ENCODE measurements at places on chromosomes 13 and 19.

GRCh38 chr19:16619457-16619856 is 8.5 kb downstream of the MED26 start:
- no peaks in the 10 kb centered on the region for H3K27me3 ChIP-seq
- H3K4me1 ChIP-seq: peaks cover 18% of the 10 kb centered on the region
- no peaks in the 10 kb centered on the region for H3K36me3 ChIP-seq

DNA sequence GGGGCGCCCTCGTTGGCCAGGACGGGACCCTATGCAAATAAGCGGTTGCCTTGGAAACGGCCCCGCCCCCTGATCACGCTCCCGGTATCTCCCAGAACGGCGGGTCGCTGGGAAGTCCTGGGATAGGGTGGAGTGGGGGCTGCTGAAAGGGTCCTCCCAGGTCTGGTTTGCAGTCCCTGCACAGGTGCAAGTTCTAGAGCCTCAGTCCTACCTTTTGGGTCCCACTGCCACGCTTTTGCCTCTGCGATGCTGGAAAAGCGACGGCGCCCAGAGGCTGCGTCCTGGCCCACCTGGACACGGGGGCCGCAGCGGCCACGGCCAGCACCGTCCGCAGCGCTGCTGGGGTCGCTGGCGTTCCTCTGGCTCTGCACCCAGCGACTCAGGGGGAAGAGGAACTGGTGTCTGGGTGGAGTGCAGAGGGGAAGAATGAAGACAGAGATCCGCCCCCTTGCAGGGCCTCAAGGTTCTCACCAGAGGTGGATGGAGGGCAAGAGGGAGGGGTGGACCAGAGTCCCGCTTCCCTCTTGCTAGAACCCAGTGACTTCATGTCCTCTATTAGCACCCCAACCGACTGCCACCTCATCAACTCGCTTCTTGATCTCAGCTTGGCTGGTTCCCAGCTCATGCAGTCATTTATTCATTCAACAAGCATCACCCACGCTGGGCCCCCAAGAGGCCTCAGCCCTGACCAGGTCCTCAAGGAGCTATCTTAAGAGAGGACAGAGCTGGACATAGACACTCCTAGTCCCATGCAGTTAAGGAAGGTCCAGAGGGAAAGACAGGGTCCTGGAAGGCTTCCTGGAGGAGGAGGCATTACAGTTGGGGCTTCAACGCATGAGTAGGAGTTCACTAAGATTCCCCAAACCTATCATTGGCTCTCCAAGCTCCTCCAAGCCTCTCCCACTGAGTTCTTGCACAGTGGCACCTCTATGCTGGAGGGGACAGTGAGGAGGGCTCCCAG is at the start of gene LRRC25:
Gene LRRC25, minus strand, starts transcription at position 381 of the 961 bp plus-strand sequence. CDS start 659 bp downstream, outside the sequence.
- no peak within 1 kb of the TSS for H3K4me3 ChIP-seq
- peaks cover 3% of the 10 kb centered on the region for H3K27me3 ChIP-seq
- H3K36me3 ChIP-seq: no peaks in the 10 kb centered on the region
- peaks cover 20% of the 10 kb centered on the region for H3K4me1 ChIP-seq
- no peak within 1 kb of the TSS for H3K27ac ChIP-seq
- no peak for DNase-seq

DNA sequence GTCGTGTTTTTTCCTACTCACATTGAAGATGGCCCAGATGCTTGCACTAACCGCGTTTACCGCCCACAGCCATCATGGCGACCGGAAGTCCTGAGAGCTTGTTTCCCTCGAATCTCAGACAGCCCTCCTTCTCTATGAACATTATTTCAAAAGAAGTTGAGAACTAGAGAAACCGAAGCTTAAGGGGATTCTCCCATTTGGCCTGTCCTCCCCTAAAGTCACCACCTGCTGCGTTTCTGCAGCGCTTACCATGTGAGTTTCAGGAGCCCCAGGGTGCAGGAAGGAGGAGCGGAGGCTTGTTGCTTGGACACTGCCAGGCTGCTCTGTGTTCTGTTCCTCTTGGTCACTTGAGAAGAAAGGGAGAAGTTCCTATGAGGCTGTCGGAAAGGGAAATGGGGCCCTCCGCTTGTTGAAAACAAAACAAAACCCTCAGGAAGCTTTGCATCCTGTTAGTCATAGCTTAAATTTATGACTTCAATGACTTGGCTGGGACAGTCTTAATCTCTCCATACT is 6.2 kb downstream of the CARD8 start:
- H3K4me3 ChIP-seq: no peak overlapping the region
- peaks cover 14% of the 10 kb centered on the region for H3K36me3 ChIP-seq
- no peak for DNase-seq
- no peaks in the 10 kb centered on the region for H3K27me3 ChIP-seq
- H3K27ac ChIP-seq: no peak overlapping the region

DNA sequence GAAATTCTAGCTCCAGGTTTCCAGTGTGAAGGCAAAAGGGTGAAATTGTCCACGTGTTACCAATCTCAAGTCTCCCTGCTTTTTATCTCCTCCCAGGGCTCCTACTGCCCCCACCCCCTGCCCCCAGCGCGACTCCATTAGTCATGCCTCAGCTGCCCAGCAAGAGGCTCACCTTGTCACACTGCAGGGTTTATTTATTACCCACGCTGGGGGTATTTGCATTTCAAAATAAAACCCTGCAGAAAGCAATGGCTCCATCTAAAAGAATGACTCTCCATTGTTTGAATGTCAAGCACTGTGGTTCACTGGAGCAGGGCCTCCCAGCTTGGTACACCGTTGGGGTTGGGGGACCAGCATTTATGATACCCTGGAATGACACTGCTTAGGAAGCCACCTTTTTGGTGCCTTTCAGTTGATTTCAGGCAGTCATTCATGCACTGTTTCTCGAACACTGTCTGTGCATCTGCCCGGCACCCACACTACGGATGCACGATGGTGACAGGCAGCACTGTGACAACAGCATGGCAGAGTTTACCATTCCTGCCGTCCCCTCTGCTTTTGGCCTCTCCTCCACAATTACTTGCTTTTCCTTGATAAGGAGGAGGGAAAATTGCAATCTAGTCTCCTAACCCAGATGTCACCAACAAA is 9.9 kb upstream of the POP4 start:
- no peaks in the 10 kb centered on the region for H3K4me1 ChIP-seq
- DNase-seq: no peak

DNA sequence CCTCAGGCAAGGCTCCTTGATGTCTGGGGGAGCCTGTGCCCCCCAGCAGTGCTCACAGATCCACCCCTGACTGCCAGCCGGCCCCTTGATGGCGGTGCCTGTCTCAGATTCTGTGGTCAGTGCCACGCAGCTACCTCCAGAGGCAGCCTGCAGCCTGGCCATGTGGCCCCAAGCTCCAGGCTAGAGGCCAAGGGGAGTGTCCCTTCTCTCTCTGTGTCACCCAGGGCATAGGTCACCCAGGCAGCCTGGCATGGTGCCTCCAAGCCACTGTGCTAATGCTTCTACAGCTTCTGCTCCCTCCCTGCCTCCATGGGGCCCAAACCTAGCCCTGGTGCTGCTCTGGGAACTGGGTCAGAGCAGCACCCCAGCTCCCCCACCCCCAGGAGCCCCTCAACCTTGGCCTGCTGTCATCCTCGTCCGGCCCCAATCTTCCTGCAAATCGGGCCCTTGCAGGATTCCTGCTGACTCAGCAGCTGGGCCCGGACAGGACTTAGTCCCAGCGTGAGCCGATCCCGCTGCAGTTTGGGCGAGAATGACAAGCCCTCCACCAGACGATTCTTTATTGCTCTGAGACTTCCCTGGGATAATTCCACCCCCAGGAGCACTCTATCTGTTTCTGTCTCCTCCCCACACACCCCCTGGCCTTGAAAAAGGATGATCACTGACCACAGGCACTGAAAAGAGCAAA is 2.8 kb upstream of the ARL11 start:
- no peaks in the 10 kb centered on the region for H3K36me3 ChIP-seq
- peaks cover 3% of the 10 kb centered on the region for H3K27me3 ChIP-seq
- H3K4me1 ChIP-seq: no peaks in the 10 kb centered on the region
- DNase-seq: no peak
- no peak overlapping the region for H3K4me3 ChIP-seq

- no peaks in the 10 kb centered on the region for H3K36me3 ChIP-seq
- H3K4me3 ChIP-seq: no peak overlapping the region
- no peak overlapping the region for H3K27ac ChIP-seq
- DNase-seq: no peak
Observed at GRCh38 chr13:45691667-45692066, 10.5 kb upstream of the CBY2 start.

GRCh38 chr13:45826731-45827130 is 24.8 kb downstream of the SIAH3 start:
- peaks cover 6% of the 10 kb centered on the region for H3K4me1 ChIP-seq
- H3K4me3 ChIP-seq: no peak overlapping the region
- H3K36me3 ChIP-seq: no peaks in the 10 kb centered on the region
- no peak overlapping the region for H3K27ac ChIP-seq
- DNase-seq: peak; percentile 65

GRCh38 chr19:7137120-7137519 is 67.6 kb downstream of the ZNF557 start:
- no peak overlapping the region for H3K27ac ChIP-seq
- no peaks in the 10 kb centered on the region for H3K27me3 ChIP-seq
- peaks cover 1% of the 10 kb centered on the region for H3K4me1 ChIP-seq
- no peak overlapping the region for H3K4me3 ChIP-seq
- no peak for DNase-seq

DNA sequence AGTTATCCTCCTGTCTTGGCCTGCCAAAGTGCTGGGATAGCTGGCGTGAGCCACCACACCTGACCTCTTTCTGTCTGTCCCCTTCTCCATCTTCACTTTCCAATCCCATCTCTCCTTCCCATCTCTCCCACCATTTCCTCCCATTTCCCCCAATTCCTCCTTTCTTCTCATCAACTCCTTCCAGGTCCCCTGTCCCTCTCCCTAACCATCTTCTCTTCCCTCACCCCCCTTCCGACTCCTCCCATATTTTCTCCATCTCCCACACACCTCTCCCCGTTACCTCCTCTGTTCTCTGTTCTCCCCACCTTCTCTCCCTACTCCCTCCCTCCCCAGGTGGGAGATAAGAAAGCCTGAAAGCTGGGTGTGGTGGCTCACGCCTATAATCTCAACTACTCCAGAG is 40.6 kb downstream of the KEAP1 start:
- peaks cover 7% of the 10 kb centered on the region for H3K4me1 ChIP-seq
- no peak overlapping the region for H3K27ac ChIP-seq
- H3K27me3 ChIP-seq: no peaks in the 10 kb centered on the region
- DNase-seq: no peak
- peaks cover 2% of the 10 kb centered on the region for H3K36me3 ChIP-seq

DNA sequence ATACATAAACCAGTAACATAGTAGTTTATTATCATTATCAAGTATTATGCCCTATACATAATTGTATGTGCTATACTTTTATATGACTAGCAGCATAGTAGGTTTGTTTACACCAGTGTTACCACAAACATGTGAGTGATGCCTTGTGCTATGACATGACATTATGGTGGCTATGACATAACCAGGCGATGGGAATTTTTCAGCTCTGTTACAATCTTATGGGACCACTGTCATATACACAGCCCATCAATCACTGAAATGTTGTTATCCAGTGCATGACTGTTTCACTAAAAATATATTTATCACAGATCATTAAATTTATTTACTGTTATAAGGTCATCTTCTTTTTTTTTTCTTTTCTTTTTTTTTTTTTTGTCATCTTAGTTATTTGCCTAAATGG is 674.5 kb downstream of the PCDH17 start:
- H3K27me3 ChIP-seq: no peaks in the 10 kb centered on the region
- DNase-seq: no peak
- no peaks in the 10 kb centered on the region for H3K36me3 ChIP-seq

DNA sequence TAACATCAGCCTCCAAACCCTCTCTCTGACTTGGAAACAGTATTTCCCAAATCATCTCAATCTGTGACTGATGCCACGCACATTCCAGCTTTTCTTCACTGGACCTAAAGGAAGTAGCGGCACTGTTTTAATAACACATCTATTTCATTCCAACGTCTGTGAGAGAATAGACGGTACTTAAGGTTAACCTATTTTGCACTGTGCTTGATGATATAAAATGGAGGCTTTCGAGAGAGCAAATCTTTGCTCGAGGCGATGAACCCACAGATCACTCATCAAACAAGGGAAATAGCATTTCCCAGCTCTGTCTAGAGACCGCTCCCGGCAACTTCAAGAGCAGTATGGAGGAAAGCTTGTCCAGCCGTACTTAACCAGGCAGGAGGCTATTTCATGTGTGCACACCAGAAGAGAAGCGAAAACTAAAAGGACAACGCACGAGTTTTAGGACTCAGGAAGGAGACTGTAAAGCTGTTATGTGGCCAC is 2.9 kb downstream of the UBL3 start:
- peak overlapping the region; percentile 87 for H3K4me3 ChIP-seq
- no peak for DNase-seq
- peaks cover 37% of the 10 kb centered on the region for H3K4me1 ChIP-seq

DNA sequence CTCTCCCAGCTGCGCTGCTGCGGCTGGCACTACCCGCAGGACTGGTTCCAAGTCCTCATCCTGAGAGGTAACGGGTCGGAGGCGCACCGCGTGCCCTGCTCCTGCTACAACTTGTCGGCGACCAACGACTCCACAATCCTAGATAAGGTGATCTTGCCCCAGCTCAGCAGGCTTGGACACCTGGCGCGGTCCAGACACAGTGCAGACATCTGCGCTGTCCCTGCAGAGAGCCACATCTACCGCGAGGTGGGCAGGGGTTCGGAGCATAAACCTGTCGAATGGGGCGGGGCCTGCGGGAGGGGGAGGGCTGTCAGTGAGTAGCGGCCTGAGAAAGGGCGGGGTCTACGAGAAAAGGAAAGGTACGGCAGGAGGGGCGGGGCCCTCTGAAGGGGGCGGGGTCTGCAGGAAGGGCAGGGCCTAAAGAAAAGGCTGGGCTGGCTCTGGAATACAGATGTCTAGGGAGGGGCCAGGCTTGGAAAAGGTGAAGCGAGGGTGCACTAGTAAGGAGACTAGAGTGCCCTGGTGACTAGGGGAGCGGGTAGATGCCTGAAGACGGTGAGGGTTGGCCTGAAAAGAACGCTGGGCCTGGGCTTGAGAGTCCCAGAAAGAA is 3.6 kb downstream of the CD37 start:
- peaks cover 5% of the 10 kb centered on the region for H3K4me1 ChIP-seq
- H3K36me3 ChIP-seq: peaks cover 32% of the 10 kb centered on the region
- DNase-seq: no peak
- H3K27ac ChIP-seq: no peak overlapping the region

DNA sequence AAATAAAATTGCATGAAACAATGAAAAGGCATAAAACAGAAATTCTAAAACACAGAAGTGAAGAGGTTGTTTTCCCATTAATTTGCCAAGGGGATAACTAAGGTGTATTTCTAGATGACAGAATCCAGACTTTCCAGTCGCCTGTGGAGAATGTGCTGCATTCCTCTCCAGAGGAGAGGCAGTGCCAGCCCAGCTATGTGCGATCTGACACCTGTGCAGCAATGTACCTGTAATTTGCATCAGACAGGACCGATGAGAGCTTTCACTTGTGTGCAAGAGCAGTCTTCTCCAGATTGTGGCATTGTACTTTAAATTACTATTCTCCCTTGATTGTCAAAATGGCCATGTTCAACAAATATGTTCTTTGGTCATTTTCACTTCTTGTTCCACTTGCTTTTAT is 1037.9 kb downstream of the EFNB2 start:
- H3K27me3 ChIP-seq: no peaks in the 10 kb centered on the region
- no peaks in the 10 kb centered on the region for H3K36me3 ChIP-seq
- no peak overlapping the region for H3K4me3 ChIP-seq
- H3K4me1 ChIP-seq: no peaks in the 10 kb centered on the region
- DNase-seq: no peak
